ENCODE measurements at places on chromosomes 2 and 18. TPM values are rescaled to one million over a fixed set of nuclear protein-coding genes. Genes with fewer than 3 reads are reported as not detected.

- no peak for DNase-seq
Observed at GRCh38 chr2:75403991-75404428, 156.7 kb downstream of the EVA1A start.

The AGBL5 gene
- total RNA-seq, result 29.0 TPM

DNA sequence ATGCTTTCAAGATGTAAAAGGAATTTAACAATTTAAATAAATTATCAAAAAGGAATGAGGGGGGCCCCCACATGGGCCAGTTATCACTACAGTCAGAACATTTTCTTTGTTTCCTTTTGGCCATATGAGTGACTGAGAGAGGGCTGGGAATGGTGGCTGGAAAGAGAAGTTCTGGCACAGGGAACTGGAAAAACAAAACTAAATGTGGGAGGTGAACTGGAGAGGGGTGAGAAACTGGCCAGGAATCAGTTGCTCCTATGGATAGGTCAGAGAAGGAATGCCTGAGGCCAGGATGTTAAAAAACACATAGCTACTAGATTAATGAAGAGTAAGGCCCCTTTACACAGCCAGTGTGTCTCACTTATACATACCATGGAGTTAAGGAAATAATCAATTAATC is 121.0 kb downstream of the RBMS1 start:
- no peak for DNase-seq

The MDH1B gene
- 0.87 TPM for total RNA-seq

- no peak for DNase-seq
Observed at GRCh38 chr2:156486614-156487013, 50.4 kb downstream of the GPD2 start.

- peak; percentile 79 for DNase-seq
Observed at GRCh38 chr2:146734042-146734820, 1110.6 kb upstream of the ACVR2A start.

DNA sequence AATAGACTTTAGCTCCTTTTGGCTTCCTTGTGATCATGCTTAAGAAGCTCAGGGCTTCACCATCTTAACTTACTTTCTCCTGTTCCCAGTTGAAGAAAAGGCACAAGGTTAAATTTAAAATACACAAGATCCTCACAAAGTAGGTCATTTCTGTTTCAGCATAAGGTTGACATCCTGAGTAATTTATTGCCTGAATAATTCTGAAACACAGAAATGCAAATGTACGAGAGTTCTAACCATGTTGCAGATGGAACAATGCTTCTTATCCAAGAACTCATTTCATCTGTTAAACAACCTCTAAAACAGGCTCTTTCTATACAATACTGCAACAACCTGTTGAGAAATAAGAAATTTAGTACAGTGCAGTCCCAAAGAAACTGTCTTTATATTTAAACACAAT is 395.2 kb downstream of the BCL11A start:
- DNase-seq, result no peak

DNA sequence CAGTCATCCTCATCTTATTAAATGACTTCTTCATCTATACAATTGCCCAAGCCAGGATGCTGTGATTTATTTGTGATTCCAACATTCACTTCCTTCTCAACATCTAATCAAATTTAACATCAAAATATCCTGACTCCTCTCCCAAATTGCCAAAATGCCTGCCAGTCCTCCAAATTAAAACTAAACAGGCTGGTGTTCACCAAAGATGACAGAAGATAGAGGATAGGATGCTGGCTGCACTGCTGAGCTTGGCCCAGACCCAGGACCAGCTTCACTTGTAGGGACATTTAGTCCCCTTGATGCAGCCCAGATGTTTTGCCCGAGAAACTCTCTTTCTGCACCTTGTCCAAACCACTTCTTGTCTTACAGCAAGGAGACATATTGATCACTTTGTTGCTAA is 540.0 kb upstream of the CNTNAP5 start:
- DNase-seq, result no peak

The KCNJ13 gene
- total RNA-seq, result not detected

The SLC30A3 gene
- total RNA-seq, result not detected

The CYP1B1 gene
- total RNA-seq, result 141 TPM

GRCh38 chr18:74625157-74625556 is 27.5 kb downstream of the ZNF407 start:
- no peak for DNase-seq

DNA sequence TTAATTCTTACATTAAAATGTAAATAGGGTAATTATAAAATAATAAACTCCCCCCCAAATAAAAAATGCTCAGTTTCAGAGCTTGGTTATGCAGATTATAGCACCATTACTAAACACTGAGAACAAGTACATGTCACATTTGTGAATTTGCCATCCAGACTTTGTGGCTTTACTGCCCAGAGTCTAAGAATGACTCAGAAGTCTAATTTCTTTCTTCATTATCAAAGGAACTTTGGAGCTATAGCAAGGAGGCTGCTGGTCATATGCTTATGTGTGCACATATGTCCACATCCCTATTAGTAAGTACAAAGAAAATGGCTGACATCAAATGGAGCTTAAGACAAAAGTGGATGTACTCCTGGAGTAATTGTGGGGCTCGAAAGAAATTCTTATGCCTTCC is 248.5 kb upstream of the SESTD1 start:
- no peak for DNase-seq

GRCh38 chr18:54983041-54983686 is 23.9 kb upstream of the CCDC68 start:
- DNase-seq, result peak; percentile 82

DNA sequence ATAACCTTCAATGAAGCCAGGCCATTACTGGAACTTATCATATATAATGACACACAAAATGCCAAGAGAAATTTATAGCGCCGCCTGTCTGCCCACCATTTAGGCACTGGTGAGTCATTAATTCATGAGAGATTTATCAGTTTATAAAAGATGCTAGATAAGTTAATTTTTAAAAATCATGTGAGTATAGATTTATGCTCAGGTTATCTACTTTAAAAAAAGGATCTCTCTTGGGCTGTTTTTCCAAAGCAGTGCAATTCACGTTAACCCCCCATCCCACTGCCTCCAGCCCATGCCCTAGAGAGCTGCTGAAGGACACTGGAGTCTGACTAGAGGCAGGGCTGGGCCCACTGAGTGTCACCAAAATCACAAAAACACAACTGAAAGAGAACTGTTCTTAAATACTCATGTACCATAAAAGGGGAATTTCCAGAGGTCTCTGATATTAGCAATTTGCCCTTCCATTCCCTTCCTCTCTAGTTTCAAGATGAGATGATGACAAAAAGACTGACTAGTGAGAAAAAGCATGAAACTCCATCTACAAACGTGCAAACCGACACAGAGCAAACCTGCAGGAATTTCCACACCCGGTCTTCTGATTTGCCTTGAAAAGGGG is 160.8 kb downstream of the BCL2 start:
- no peak for DNase-seq

- DNase-seq, result no peak
Observed at GRCh38 chr2:70570041-70570661, 16.5 kb upstream of the TGFA start.

The RAB6C gene
- total RNA-seq, result not detected

GRCh38 chr2:124136110-124136509 is 111.0 kb downstream of the CNTNAP5 start:
- DNase-seq, result no peak

The TXNDC2 gene
- not detected for total RNA-seq

The POTEC gene
- total RNA-seq, result not detected

GRCh38 chr2:25624635-25625034 is 48.7 kb downstream of the DTNB start:
- no peak for DNase-seq

GRCh38 chr18:53798516-53798915 is 426.0 kb downstream of the MBD2 start:
- DNase-seq, result no peak

DNA sequence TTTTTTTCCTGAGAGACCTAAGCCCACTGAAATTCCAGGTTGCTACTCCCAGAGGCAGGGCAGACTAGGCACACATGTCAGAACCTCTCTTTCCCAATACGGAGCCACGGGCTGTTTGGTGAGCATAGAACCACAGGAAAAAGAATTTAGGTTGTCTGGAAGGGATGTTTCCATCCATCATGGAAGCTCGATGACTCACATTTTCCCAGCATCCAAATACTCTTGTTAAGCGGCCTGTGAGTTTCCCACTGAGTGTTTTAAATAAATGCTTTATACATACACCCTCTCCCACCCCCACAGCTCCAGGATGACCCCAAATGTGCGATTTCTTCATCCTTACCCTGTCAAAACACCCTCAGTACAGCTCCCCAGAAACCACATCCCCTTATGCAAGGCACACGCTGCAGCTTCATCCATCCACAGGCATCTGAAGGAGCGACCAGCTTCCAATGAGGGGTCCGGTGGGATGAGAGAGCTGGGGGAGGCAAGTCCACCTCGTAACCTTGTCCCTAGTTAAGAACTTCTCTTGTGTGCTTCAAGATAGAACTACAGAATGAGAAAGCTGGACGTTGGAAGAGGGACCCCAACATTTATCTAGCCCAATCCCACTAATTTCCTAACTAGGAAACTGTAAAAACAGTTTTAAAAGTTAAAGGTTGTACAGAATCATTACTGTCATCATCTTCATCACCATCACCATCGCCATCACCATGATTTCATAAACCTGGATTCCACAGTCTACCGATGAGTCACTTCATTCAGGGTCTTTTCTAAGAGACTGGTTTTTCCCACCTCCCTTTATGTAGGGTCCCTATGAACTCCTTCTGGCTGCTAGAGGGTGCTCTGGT is 63.5 kb upstream of the FZD7 start:
- DNase-seq, result peak; percentile 65

The ASPRV1 gene
- 3.5 TPM for total RNA-seq

The VSNL1 gene
- total RNA-seq, result not detected

DNA sequence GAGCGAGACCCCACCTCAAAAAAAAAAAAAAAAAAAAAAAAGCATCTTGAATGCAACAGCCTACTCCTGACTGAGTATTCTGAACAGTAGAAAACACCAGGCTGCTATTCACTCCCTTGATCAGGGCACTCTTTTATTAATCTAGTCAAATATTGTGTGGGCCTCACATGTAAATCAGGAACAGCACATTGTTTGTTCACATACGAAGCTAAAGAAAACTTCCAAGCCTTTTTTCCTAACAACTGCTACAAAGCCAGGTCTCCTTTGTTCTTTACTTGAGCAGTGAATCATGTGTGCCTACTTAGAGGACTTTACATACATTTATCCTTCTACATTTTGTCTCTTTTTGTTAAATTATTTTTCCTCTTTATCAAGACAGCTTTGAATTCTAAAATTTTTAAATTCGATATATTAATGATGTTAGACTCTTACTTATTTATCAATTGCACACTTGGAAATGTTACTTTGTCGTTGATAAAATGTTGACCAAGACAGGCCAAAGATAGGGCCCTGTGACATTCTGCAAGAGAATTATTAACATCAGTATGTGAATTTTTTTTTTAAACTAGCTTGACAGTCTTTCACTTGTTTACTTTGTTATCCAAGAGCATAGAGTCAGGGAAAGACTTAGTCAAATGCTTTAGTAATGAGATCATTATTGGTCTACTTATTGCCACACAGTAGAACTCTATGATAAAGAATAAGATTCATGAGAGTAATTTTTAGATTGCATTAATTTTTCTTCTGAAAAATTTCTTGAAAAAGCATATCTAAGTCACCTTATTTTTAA is 13.2 kb downstream of the SPATS2L start:
- no peak for DNase-seq

DNA sequence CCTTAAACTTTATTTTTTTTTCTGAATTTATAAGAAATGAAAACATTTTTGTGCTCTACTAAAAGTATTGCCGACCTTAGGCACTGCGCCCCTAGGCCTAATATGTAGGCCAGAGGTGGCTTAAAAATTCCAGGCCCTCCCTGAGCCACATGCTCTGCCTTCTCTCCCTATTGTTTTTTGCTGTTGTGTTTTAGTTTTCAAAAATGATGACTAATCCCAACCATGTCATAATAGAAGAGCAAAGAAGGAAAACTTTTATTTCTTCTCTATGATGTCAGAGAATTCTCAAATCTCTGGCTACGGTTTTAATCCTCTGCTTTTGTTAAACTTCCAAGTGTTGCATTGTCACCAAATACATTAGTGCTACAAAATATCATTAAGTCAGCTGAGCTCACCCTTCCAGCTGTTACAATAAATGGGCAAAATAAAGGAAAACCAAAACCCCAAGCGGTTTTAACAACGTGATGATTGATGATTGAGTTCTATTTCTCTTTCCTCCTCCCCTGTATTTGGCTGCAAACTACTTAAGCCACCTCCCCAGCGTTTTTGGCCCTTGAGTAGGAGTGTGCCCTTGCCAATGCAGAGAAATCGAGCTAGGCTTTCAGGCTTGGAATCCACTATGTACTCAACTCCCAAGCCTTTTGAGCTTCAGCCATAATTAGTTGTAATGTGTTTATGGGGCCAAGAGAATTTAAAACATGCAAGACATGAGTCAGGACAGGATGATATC is 163.5 kb upstream of the POU3F3 start:
- DNase-seq, result no peak

DNA sequence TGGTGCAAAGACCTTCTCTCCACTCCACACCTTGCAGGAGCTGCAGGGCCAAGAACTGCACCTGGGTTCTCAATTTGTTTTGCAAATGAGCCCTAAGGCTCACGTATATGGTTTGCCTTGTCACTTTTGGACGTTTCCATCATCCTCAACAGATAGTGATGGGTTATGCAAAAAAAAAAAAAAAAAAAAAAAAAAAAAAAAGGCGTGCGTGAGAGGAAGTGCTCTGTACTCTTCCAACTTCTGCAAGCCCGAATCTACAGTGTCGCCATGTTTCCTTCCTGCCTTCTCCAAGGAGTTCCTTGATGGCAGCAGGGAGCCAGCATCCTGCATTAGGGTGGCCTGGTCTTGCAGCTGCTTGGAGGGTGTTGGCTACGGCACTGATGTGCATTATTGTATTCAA is 4.0 kb upstream of the INHBB start:
- DNase-seq, result no peak

DNA sequence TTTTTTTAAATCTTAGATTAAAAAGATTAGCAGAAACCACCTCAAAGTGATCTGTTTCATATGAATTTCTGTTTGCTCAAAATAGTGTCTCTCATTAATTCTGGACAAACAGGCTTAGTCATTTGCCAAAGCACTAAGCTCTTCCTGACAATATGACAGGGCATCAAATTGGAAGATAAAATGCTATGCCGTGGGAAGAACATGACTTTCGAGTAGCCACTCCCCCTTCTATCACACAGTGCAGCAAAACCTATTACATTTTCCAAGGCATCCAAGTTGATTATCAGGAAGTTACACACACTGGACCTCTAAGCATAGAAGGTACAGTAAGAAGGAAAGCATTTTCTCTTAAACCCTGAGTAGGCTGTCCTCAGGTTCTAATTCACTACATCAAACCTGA is 89.5 kb downstream of the STK39 start:
- DNase-seq, result no peak
